Bone marrow (tissue), 2 donors: ENCODE measurements at places on chromosomes 6 and 20.

DNA sequence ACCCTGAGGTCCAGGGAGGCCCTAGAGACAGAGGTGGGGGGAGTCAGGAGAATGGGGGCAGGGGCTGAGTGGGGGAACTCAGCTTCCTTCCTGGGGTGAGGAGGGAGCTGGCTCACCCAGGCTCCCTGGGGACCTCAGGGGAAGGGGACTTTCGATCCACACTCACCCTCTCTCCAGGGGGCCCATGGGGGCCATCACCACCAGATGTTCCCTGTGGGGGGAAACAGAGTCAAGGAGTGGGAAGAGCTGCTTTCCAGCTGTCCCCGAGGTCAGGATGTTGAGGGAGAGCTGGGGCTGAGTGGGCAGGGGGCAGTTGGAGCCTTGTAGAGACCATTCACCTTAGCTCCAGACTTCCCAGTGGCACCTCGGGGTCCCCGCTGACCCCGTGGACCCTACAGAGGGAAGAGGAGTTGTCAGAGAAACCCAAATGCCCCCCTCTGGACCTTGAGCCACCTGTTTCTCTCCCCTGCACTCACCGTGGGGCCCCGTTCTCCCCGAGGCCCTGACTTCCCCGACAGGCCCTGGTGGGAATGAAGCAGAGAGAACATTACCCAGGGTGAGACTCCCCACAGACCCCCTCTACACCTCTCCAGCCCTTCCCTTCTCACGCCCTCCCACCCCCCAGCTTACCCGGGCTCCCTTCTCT lies 18.6 kb downstream of the COL11A2 start:
- DNase-seq = no peak

GRCh38 chr6:12899046-12899833 lies 182.7 kb downstream of the PHACTR1 start:
- DNase-seq = no peak

DNA sequence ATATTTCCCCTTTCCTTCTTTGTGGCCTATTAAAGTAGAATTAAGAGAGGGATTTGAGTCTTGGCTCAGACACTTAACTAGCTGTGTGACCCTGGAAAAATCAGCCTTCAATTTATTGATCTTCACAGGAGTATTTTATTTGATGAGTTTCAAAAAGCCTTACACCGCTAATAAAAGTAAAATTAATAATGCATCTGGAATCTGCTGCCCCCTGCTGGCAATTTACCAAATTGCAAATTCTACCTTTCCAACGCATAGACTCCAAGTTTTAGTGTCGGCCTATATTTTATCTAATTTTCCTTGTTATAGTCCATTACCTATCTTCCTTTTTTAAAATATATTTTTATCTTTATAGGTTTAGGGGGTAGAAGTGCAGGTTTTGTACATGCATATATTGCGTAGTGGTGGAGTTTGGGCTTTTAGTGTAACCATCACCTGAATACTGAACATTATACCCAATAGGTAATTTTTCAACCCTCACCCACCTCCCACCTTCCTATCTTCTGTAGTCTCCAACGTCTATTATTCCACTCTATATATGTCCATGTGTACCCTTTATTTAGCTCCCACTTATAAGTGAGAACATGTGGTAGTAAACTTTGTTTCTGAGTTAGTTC lies 46.3 kb downstream of the GOPC start:
- no peak for DNase-seq

DNA sequence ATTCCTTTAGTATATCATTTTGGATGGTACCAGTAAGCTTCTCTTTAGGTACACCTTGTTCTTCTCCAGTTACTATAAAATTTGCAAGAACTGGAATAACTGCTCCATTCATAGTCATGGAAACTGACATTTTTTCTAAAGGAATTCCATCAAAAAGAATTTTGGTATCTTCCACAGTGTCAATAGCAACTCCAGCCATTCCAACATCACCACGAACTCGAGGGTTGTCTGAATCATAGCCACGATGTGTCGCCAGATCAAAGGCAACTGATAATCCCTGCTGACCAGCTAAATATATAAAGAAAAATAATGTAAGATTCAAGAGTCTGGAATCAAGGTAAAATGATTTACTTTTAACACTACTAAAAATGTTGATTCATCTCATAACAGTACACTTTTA lies 5.3 kb downstream of the MMUT start:
- DNase-seq = no peak
